ENCODE measurements at places on chromosomes 3 and 15. TPM values are rescaled to one million over a fixed set of nuclear protein-coding genes. Genes with fewer than 3 reads are reported as not detected.

The DOCK3 gene
- 0.26 TPM for total RNA-seq

The PLAAT1 gene
- 1.6 TPM for total RNA-seq

The SLC12A8 gene
- total RNA-seq, result 19.2 TPM

The TMEM266 gene
- under 0.01 TPM for total RNA-seq

The TPRA1 gene
- 38.4 TPM for total RNA-seq

The ZCWPW2 gene
- total RNA-seq, result 0.38 TPM

The HRG gene
- total RNA-seq, result not detected

The ARGFX gene
- not detected for total RNA-seq

The PLA1A gene
- not detected for total RNA-seq

The SLC22A14 gene
- 0.64 TPM for total RNA-seq

The SLC24A5 gene
- not detected for total RNA-seq

The PATL2 gene
- 0.13 TPM for total RNA-seq

The ANKUB1 gene
- 0.26 TPM for total RNA-seq

The MEIS2 gene
- total RNA-seq, result 10.9 TPM

The RUBCN gene
- 9.2 TPM for total RNA-seq

The GP9 gene
- not detected for total RNA-seq

The PSTPIP1 gene
- not detected for total RNA-seq

The LRRIQ4 gene
- total RNA-seq, result not detected

The CDCP1 gene
- 41.3 TPM for total RNA-seq

The TSC22D2 gene
- total RNA-seq, result 5.8 TPM

The HYAL1 gene
- 8.3 TPM for total RNA-seq

The MYRIP gene
- not detected for total RNA-seq

The LRRN1 gene
- total RNA-seq, result 0.26 TPM

The EPHB1 gene
- total RNA-seq, result under 0.01 TPM

The CNTN6 gene
- total RNA-seq, result not detected

The HHLA2 gene
- total RNA-seq, result not detected

The HYKK gene
- total RNA-seq, result 1.2 TPM

The KLHL40 gene
- total RNA-seq, result not detected

The CCR3 gene
- not detected for total RNA-seq

The NPAP1 gene
- not detected for total RNA-seq

The PGBD4 gene
- 1.8 TPM for total RNA-seq

The BCL2A1 gene
- total RNA-seq, result 0.38 TPM

The CCDC39 gene
- not detected for total RNA-seq

The KCNAB1 gene
- 0.38 TPM for total RNA-seq

The GUCA1C gene
- not detected for total RNA-seq

The TMEM43 gene
- total RNA-seq, result 88.5 TPM

The SV2B gene
- total RNA-seq, result 0.26 TPM

The PARP15 gene
- total RNA-seq, result 0.13 TPM

The CYP8B1 gene
- not detected for total RNA-seq

Data from bronchial epithelial cell (primary cell).